ENCODE measurements at places on chromosomes 6 and 20. TPM values are rescaled to one million over a fixed set of nuclear protein-coding genes. Genes with fewer than 3 reads are reported as not detected.

DNA sequence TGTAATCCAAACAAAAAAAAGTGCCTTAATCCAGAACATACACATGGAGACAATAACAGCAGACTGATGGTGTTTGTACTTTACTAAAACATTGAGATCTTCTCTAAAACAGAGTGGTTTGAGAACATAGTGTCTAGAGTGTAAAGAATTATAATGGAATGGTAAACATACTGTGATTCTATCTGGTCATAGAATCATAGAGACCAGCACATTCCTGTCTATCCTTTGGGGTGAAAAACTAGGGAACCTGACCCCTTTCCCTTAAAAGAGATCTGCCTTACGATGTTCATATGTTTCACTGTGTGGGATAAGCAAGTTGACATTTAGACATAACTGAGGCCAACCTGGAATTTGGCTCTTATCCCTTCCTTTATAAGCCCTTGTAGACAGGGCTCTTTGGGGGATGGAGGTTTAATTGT is 55.7 kb downstream of the TRMT11 start:
- DNase-seq: no peak

GRCh38 chr20:44279228-44279627 is 31.8 kb downstream of the FITM2 start:
- DNase-seq: no peak

DNA sequence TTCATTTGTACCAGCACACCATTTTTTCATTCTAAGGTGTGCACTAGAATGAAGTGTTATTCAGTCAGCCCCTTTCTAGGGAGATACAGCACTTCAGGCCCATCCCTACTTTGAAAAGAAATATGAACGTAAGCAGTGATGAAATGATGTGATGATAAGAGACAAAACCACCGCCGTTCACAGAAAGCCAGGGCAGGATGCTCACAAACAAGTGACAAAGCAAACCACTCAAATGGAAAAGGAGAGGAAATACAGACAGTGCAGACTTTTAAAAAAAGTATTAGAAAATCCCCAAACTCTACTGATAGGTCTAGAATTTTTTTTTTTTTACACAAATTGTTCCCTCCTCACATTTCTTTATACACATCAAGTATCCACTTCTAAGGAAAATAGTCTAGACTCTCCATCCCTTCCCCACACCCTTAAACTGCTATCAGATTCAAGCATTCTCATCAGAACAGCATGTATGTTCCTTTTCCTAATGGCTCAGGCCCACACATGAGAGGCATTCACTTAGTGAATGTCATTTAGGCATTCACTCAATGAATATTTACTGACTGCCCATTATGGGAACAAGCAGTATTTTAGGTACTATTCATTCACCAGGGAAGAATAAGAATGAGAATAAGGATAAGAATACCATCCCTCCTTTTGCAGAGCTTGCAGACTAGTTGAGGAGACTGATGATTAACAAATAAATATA is 243.5 kb downstream of the GMPR start:
- DNase-seq: no peak

GRCh38 chr6:87099472-87099871 is 4.6 kb upstream of the CGA start:
- DNase-seq: no peak

- no peak for DNase-seq
Measured at GRCh38 chr6:4510906-4511640, 265.1 kb upstream of the CDYL start.

DNA sequence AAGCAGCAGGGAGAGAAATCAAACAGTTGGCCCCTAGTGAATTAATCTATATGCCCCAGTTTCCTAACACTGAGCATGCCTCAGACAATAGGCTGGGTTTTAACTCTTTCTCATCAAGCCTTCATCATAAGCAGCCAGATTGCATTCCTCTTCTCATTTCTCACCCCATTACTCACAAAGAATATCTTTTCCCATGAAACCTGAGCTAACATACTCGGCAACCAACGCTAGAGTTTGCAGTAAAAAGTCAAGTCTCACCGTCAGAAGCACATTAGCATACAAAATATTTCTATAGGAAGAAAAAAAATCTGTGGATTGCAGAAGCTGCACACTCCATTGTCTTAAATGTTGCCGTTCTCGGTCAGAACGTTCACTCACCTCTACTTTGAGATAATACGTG is 429.9 kb upstream of the ARID1B start:
- no peak for DNase-seq

GRCh38 chr6:91181416-91181815 is 594.5 kb upstream of the MAP3K7 start:
- DNase-seq: no peak

DNA sequence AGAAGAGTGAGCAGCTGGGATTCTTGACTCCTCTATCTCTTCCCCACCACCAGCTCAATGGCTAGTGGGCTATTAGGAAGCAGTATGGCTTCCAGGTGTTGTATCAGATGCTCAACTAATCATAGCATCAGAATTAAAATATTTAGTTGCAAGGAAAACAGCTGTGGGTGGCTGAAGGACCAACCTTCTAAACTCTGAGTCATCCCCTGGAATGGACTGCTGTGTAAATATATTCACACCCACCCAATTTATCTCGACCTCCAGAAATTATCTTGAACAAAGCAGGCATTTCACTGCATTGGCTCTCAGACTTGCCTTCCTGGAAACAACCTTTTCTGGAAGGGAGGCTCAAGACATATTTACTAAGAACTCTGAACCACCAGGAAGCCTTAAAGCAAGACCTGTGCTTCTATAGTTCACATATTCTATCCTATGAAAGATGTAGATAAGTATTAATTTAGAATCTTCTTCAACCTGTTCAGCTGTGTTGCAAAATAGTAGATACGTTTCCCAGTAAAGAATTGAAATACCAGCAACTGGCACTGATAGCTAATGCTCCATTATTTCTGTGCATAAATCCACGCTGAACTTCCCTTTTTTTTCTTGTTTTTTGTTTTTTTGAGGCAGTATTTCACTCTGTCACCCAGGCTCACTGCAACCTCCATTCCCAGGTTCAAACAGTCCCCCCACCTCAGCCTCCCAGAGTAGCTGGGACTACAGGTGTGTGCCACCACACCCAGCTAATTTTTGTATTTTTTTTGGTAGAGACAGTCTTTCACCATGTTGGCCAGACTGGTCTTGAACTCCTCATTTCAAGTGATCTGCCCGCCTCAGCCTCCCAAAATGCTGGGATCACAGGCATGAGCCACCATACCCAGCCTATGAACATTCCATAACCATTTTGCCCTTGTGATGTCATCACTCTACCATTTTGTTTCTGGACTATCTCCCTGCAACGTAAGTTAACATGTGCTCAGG is 56.9 kb upstream of the CD2AP start:
- no peak for DNase-seq

GRCh38 chr6:122752459-122752858 is 27.1 kb upstream of the FABP7 start:
- DNase-seq: peak; percentile 47

DNA sequence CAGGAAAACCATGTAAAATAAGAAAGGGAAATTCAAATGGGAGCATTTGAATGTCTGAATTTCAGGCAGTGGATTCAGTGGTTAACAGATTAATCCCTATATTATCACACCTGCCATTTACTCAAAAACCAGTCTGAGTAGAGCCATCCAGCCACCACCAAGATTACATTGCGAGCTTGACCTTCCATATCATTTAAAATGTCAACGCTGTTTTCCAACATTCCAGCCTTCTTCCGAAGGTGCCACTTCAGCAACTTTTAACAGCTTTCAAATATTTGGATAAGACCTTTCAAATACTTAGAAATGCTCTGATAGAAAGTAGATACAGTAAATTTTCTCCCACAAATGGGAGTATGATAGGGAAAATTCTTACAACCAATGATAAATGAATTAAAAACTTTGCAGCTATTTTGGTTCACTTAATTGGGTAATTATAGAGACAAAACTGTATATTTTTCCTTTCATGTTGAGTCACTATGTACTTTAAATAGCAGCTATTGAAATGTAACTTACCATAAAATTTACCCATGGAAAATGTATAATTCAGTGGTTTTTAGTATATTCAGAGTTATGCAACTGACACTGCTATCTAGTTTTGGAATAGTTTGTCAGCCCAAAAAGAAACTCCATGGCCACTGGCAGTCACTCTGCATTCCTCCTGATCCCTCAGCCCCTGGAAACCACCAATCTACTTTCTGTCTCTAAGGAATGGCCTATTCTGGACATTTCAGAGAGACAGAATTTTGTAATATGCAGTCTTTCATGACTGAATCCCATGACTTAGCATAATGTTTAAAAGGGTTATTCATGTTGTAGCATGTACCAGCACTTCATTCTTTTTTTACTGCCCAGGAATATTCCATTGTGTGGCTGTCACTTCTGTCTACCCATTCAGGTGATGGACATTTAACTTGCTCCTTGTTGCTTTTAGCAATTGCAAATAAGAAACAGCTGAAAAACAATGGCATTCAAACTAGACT is 21.5 kb downstream of the EZR start:
- DNase-seq: no peak

GRCh38 chr6:40308533-40309306 is 278.4 kb downstream of the LRFN2 start:
- DNase-seq: peak; percentile 30

DNA sequence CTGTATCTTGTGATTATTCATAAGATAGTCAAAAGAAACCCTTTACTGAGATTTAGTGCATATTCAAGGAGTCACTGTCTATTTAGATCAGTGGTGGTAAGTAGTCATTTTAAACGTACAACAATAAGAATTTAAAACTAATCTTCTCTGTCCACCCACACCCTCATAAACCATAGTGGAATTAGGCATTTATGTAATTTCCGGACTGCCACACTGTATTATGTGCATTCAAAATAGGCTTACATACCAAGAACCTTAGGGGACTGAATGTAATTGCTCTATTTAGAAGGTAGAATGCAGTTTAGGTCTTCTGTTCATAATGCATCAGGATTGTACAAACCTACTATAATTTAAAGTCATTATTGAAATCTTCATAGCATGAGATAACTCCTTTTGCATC is 685.4 kb downstream of the TENT5A start:
- DNase-seq: no peak

DNA sequence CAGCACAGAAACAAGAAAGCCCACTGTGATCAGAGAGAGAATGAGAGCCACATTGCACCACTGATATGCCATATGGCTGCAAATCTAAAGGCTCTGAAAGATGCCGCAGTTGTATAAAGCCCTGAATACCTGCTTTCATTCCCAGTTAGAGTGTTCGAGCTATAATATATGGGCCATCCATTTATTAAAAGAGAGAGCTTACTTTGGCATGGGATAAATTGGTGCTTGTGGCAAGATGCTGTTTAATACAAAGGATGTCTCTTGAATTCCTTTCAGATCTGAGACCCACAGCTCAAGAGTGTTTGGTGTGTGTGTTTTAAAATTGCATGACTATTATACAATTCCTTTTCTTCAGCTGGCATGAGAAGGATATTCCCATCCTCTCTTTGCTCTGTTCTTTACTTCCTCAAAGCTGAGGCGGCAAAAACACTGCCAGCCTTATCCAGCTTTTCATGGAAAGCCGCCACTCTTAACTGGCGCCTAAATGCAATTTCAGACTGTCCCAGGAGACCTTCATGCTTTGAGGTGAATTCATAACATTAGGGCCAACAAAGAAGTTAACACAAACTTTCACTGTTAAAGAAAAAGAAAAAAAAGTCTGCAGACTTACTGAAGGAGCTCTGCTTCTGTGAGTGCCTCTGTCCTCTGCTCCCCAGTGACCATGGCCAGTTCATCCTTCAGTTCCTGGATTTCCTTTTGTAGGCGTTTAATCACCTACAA is 147.6 kb downstream of the KIF6 start:
- no peak for DNase-seq

- no peak for DNase-seq
Measured at GRCh38 chr6:35596448-35597442, 84.0 kb upstream of the TULP1 start.

GRCh38 chr6:69584536-69584912 is 212.3 kb downstream of the LMBRD1 start:
- DNase-seq: no peak

DNA sequence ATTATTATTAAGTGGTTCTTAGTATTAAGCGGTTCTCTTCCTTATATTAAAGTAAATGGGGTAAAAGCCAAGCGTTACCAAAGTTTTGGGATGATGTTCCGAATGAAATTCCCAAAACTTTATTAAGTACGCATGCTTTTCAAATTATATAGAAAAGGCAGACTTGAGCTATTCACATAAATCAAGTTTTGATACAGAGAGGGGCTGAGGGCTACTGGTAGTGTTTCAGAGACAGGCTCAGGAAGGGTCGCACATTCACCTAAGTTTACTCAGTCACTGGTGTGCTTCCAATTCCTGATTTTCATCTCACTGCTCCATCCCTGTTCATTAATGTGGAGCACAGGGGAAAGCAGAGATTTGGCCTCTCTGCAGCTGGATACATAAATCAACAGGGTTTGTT is 652.2 kb downstream of the QKI start:
- DNase-seq: no peak

DNA sequence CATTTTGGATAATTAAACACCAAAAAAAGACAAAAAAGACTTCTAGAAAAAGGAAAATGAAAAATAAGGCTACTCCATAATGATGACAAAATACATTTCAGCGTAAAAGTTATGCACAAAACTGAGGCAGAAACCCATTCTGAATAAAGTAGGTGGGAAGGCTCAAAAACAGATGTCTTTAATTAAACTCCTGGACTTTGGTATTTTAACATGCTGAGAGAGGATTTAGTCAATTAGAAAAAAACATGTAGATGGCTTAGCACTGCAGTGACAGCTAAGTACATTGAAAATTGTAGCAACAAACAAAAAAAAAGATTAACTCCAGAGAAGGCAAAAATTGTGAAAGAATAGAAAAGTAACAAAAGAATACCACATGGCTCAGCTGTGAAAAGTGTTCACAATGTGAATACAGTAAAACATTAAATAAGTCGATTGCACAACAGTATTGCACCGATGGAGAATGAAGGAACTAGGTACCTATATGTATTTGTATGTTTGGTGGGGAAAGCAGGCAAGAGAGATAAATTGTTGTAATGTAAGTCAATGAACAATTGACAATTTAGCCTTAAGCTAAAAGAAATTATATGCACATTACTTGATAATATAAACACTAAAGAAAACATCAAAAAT is 59.5 kb downstream of the TBC1D32 start:
- DNase-seq: no peak

- no peak for DNase-seq
Measured at GRCh38 chr6:125727216-125727615, 22.2 kb upstream of the HEY2 start.

Gene LINC00237
- total RNA-seq: not detected

Gene GPR6
- total RNA-seq: not detected

Gene VPS16
- total RNA-seq: 45.5 TPM

Gene BEND3
- 6.9 TPM for total RNA-seq

Gene EMILIN3
- total RNA-seq: 0.71 TPM

Gene TMEM244
- not detected for total RNA-seq

Gene FNDC1
- not detected for total RNA-seq

Gene TPX2
- total RNA-seq: 155 TPM

Measured in G401 (cell line).